ENCODE measurements at places on chromosomes 5 and 9.

GRCh38 chr9:99103054-99103895 lies 1.6 kb upstream of the TGFBR1 start:
- DNase-seq = no peak

DNA sequence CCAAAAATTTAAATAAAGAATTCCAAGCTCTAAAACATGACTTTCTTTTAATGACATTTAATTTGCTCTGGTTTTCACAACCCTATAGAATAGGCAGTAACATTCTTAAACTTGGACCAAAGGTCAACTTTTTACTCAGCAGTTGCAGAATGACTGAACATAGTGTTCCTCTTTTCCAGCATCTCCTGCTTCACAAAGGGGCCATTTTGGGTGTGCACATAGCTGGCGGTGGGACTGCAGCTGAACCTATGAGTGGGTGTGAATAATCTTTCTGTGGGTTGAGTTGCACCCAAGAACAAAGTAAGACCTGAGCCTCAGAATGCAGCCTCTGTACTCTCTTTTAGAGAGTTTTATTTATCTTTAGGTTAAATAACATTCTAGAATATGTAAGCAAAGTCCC lies 96.9 kb upstream of the HAPLN1 start:
- DNase-seq = no peak

DNA sequence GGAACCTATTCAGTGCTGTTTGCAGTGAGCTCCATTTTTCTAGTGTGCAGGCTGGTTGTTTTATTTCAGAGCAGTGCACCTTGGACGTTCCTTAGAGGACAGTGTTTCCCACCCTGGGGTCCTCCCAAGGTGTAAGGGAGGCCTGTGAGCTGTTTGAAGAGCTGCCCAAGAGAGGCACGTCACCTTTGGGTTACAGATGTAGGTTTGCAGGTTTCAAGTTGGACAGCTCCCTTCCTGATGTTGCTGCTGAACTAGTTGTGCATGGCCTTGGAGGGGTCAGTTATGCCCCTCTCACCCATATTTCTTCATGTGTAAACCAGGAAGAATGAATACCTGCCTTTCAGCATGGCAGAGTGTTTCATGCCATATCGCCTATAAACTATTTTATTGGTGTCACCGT lies 34.7 kb upstream of the POMT1 start:
- no peak for DNase-seq

DNA sequence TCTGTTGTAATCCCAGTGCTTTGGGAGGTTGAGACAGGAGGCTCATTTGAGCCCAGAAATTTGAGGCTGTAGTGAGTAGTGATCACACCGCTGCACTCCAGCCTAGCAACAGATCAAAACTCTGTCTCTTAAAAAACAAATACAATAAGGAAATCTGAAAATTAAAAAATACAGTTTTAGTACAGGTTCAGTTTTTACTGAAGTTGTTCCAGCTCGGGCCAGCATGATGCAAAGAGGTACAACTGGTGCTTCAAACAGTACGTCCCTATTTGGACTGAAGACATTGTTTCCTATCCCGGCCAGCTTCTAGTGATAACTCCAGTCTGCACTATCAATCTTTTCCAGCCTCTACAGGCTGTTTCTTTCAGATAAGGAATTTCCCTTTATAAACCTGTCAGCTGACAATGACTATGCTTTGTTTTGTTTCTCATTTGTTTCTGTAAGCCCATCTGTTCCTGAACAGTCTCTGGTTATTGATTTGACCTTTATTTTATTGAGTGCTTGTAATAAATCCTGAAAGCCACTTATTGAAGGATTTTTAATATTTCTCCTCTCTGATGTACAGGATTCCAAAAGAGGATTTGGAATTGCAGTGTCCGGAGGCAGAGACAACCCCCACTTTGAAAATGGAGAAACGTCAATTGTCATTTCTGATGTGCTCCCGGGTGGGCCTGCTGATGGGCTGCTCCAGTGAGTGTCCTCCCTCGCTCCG lies 41.9 kb downstream of the TJP2 start:
- DNase-seq = no peak

GRCh38 chr5:138241688-138242571 lies 28.8 kb upstream of the CDC23 start:
- DNase-seq = no peak
